ENCODE measurements at places on chromosomes 1 and 21.

- DNase-seq: no peak
These were observed 394 bp upstream of the GRHL3 start for GRCh38 chr1:24318615-24319311.

DNA sequence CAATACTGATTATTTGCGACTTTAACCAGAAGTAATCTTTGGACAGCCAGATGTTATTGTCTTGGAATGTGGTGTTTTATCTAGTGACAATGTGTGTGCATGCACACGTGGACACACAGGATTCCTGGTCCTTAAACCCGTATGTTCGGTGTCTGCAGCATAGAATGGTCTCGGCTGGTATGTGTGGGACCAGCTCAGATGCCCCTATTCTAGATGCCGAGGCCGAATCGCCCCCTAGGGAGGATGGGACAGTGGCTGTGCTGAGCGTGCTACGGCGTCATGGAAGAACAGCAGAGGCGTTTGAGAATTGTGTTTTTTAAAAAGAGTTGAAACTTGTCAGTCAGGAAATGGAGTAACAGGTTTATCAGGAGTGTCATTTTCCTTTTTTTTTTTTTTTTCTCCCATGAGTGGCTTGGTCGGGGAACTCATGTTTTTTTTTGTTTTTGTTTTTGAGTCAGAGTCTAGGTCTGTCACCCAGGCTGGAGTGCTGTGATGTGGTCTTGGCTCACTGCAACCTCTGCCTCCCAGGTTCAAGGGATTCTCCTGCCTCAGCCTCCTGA lies 30.1 kb downstream of the SKI start:
- DNase-seq: no peak

DNA sequence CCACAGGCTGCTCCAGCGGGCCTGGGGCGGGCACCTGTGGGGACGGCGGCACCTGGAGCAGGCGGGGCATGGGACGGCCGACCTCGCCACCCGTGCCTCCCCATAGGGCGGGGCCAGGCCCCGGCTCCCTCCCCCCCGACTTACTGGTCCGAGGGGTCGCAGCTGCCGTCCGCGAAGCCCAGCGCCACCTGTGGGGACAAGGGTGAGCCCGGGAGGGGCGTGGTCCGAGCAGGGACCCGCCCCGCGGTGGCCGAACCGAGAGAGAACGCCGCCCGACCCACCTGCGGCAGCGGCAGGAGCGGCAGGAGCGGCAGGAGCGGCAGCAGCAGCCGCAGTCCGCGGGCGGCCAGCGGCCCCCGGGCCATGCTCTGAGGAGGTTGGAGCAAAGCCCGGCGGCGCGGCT lies at the start of gene TMEM52:
Gene TMEM52, minus strand, starts transcription at position 379 of the 403 bp plus-strand sequence. Its CDS starts 14 bp downstream, at position 365.
- no peak for DNase-seq

DNA sequence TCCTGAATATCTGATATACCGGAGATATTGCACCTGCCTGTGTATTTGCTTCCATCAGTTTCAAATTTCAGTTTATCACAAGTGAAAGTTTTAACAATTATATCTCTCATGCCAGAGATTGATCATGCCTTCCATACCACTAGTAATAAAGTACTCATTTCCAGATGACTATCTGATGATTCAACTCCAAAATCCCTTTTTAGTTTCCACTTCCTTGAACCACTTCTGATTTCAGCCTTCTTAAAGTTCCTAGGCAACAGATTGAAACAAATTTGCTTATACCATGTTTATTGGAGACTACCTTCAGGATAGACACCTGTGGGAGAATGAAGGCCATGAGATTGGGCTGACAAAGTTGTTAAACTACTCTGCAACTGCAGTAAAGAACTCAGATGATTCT lies 21.5 kb upstream of the COL11A1 start:
- no peak for DNase-seq

DNA sequence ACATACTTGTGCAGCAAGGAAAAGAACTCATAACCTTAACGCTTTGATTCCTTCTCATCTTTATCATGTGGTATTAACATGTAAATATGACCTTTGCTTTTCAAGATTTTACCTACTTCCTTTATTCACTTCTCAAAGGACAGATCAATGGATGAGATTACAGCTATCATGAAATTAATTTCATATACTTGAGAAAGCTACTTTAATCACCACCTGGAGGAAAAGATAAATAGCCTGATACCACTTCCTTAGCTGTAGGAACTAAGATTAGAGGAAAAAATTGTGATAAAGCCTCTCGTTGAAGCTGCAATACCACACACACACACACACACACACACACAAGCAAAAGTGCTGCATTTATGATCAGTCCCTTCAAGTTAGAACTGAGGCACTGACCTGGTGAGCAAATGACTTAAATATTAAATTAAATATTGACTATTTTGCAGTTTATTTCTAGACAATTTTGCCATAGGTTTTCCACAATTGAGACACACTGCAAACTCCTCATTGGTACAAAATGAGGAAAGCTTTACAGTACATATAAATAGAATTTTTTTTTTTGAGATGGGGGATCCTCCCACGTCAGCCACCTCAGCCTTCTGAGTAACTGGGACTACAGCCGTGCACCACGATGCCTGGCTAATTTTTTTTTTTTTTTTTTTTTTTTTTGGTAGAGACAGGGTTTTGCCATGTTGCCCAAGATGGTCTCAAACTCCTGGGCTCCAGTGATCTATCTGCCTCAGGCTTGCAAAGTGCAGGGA lies 27.2 kb upstream of the DMRTB1 start:
- no peak for DNase-seq

DNA sequence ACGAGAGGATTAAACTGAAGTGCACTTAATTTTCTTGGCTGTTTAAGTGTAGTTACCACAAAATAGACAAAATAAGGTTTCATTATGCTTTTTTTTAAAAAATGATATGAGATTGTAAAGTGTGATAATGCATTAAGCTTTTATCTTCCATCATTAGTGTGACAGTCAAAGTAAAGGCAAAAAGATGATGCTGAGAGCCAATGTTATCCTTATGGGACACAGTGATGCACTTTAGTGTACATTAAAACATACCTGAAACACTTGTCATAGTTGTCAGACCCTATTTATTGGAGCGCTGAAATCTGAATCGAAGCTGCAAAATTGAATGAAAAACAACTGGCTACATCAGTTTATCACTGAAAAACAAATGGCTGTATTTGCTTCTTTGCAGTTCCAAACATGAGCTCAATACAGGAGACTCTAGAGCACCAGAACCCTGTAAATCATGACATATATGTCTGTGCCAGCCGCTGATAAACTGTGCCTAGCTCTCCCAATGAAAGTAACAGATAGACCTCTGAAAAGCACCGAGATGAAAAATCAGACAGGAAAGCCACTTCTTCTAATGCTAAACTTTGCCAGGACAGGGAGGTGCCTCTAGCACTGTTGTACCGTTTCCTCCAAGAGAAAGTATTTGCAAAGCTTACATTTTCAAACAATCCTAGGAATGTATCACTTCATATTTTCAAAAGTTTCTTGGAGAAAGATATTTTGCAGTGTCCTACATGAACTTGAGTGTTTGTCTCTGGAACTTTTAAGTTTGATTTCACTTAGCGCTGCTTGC lies 120.7 kb upstream of the TMPRSS15 start:
- no peak for DNase-seq

DNA sequence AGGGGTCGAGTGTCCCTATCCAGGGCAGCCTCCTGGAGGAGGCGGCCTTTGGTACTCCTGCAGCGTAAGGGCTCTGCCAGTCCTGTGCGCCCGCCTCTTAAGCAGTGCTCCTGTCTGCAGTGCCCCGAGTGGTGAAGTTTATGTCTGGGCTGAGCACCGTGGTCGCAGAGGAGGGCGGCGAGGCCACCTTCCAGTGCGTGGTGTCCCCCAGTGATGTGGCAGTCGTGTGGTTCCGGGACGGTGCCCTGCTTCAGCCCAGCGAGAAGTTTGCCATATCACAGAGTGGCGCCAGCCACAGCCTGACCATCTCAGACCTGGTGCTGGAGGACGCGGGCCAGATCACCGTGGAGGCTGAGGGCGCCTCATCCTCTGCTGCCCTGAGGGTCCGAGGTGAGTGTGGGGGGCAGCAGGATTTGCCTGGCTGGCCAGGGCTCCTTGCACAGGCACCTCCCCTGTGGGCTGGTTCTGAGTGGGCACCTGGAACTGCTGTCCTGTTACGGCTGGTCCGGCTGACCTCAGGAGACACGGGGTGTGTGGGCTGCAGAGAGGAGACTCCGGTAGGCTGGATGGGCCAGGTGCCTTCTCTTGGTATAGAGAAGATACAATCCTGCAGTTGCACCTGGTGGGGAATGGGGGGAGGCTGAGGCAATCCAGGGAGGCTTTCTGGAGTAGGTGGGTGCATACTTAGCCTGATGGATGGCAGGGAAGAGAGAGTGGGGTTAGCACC lies 66.8 kb downstream of the OBSCN start:
- no peak for DNase-seq

DNA sequence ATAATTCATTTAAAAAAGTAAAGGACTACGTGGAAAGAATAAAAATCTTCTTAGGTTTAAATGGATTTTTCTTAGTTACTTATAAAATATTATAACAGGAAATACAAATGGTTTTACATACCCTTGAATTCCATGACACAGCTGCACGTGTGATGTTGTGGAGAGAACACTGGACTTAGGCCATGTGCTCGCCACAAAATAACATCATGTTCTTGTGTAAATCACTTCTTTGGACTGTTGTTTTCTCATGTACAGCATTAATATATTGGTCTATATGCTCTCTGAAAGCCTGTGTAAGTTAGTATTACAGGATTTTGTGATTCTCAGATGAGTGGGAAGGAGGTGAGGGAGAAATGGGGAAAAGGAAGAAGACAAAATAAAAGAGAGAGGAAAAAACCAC lies 228.2 kb downstream of the DNM3 start:
- no peak for DNase-seq

- no peak for DNase-seq
These were observed 69.5 kb downstream of the MAN1C1 start for GRCh38 chr1:25685938-25686665.

DNA sequence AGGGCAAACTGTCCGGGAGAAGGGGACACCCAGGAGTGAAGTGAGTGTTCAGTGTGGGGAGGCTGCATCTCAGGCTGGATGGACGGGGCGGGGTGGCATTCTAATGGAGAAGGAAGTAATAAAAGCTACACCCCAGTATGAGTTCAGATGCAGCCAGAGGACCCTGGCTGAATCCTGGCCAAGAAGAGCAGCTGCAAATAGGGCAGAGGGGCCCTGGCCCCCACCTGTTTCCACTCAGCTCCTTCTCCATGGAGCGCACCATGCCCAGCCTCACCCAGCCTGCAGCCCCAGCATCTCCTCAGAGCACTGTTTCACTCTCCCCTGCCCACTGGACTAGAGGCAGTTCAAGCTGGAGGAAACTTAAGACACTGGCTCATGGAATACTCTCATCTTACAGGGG lies 46.4 kb downstream of the KCND3 start:
- no peak for DNase-seq

GRCh38 chr1:212315184-212315583 lies 30.0 kb downstream of the PPP2R5A start:
- no peak for DNase-seq

- no peak for DNase-seq
These were observed 146.2 kb downstream of the TNR start for GRCh38 chr1:175597205-175597604.

DNA sequence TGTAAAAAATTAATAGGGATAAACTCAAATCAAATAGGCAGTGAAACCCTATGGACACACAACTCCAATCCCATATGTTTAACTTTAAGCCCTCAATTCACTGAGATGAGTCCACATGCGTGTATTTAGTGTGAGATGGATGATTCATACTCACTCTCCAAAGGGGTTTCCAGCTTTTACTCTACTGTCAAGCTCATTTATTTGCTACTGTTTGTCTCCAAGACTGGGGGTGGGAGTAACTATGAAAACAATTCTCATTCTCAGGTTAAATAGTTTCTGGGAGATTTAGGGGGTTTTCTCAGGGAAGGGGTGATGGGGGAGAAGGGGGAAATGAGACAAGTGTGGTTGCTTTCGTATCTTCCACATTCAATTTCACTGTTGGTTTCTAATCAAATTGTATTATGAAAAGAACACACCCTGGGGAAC lies 2.7 kb downstream of the RAB29 start:
- no peak for DNase-seq

DNA sequence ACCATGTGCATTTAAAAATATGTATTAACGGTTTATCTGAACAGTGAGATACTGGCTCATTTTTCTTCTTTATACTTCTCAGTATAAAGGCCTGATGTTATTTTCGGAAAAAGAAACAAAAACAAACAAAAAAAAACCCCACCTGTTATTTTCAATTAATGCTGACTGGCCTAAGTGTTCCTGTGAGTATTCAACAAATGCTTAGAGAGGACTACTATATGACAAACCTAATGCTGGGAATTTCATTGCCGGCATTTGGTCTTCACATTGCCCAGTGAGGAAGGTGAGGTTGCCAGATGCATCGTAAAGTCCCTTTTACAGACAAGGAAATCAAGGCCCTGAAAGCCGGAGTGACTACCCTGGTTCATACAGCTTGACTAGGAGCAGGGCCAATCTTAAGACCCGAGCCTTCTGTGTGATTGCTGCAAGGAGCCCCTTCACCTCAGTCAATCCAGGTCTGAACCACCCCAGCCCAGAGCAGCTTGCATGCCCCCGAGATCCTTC lies 599 bp downstream of the MRPL24 start:
- no peak for DNase-seq

- no peak for DNase-seq
These were observed 64.6 kb downstream of the RUNX1 start for GRCh38 chr21:34984356-34985058.

- no peak for DNase-seq
These were observed 3.6 kb upstream of the RSPH1 start for GRCh38 chr21:42499444-42500112.

DNA sequence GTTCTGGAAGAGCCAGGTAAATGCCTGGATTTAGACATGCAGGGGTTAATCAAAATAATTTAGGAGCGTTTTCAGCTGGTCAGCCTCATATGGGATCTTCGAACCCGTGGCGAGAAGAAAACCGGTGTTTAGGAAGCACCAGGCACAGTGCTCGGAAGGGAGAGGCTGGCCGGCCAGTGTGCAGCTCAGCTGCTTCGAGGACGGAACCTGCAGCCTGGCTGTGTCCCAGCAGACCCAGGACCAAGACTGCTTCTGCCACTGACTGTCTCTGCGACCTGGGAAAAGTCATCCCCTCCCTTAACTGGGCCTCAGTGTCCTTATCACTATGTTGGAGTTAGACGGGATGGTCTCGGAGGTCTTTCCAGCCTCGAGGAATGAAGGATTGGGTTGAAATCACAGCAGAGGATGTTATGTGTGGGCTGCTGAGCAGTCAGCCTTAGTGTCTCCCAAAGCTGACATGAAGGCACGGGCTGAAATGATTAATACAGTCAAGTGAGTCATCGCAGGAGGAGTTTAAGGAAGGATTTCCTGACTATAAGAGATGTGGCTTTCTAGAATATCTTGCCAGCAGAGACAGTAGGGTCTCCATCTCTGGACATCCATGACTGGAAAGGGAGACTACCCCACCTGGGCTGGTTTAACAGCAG lies 20.8 kb downstream of the PPFIA4 start:
- no peak for DNase-seq

DNA sequence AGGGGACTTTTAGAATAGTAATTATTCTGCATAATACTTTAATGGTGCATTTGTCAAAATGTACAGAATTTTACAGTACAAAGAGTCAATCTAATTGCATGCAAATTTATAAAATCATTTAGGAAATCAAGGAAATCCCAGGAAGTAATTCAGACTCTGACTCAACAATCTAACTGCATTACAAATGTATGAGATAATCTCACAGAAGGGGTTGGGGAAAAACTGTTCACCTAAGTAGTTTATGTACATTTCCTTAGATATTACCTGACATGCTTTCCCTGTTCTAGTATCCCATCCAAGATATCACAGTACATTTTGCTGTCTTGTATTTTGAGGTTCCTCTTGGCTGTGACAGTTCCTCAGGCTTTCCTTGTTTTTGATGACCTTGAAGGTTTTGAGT lies 4.7 kb downstream of the CRB1 start:
- no peak for DNase-seq

GRCh38 chr1:233960386-233960785 lies 55.9 kb downstream of the SLC35F3 start:
- no peak for DNase-seq
